Suprapubic skin (tissue), 4 donors: ENCODE measurements at places on chromosomes 1 and 21. TPM values are rescaled to one million over a fixed set of nuclear protein-coding genes. Genes with fewer than 3 reads are reported as not detected.

DNA sequence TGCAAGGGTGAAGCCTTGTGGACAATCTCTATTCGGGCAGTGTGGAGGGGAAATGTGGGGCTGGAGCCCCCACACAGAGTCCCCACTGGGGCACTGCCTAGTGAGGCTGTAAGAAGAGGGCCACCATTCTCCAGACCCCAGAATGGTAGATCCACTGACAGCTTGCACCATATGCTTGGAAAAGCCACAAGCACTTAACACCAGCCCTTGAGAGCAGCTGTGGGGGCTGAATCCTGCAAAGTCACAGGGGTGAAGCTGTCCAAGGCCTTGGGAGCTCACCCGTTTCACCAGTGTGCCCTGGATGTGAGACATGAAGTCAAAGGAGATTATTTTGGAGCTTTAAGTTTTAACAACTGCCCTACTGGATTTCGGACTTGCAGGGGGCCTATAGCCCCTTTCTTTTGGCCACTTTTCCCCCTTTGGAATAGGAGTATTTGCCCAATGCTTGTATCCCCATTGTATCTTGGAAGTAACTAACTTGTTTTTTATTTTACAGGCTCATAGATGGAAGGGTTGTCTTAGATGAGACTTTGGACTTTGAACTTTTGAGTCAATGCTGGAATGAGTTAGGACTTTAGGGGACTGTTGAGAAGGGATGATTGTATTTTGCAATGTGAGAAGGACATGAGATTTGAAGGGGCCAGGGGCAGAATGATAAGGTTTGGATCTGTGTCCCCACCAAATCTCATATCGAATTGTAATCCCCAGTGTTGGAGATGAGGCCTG lies 16.3 kb upstream of the COL6A1 start:
- H3K4me1 ChIP-seq: peaks cover 5% of the 10 kb centered on the region
- no peaks in the 10 kb centered on the region for H3K27me3 ChIP-seq
- no peak overlapping the region for H3K4me3 ChIP-seq
- no peaks in the 10 kb centered on the region for H3K36me3 ChIP-seq
- DNase-seq: peak; percentile 36

DNA sequence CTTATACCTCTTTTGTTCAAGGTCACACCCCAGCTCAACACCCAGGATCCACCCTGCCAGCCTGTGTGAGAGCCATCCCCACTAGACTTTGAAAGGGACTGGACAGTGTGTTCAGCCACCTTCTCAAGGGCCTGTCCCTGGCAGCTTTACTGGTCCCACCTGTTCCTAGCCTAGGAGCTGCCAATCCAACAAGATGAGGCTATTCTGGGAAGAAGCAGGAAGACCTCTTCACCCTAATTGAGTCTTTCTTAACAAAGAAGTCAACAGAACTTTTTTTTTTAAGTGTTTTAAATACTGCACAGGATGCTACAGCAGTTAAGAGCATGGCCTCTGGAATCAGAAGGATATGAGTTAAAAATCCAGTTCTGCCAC lies 95.8 kb upstream of the HOOK1 start:
- H3K27me3 ChIP-seq: no peaks in the 10 kb centered on the region
- no peaks in the 10 kb centered on the region for H3K36me3 ChIP-seq
- H3K27ac ChIP-seq: no peak overlapping the region

DNA sequence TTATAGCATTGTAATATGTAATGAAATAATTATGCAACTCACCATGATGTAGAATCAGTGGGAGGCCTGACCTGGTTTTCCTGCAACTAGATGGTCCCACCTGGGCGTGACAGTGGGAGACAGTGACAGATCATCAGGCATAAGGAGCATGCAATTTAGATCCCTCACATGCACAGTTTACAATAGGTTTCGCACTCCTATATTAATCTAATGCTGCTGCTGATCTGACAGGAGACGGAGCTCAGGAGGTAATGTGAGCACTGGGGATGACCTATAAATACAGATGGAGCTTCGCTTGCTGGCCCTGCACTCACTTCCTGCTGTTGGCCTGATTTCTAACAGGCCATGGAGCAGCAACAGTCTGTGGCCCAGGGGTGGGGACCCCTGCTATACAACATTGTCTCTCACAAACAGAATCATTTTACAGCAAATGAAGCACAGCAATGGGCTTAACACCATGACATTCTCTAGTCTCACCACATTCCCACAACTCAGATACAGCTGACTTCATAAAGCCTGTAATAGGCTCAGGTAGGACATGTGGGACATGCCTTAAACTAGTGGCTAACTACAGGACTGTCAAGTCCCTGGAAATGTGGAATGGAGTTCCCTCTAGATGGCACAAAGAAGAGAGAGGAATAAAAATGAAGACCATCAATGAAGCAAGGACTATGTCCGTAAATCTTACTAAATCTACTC lies 40.7 kb upstream of the SLC5A9 start:
- no peak overlapping the region for H3K4me3 ChIP-seq
- no peaks in the 10 kb centered on the region for H3K36me3 ChIP-seq
- H3K4me1 ChIP-seq: peaks cover 13% of the 10 kb centered on the region
- no peak for DNase-seq
- H3K27me3 ChIP-seq: no peaks in the 10 kb centered on the region
- peak overlapping the region; percentile 61 for H3K27ac ChIP-seq

DNA sequence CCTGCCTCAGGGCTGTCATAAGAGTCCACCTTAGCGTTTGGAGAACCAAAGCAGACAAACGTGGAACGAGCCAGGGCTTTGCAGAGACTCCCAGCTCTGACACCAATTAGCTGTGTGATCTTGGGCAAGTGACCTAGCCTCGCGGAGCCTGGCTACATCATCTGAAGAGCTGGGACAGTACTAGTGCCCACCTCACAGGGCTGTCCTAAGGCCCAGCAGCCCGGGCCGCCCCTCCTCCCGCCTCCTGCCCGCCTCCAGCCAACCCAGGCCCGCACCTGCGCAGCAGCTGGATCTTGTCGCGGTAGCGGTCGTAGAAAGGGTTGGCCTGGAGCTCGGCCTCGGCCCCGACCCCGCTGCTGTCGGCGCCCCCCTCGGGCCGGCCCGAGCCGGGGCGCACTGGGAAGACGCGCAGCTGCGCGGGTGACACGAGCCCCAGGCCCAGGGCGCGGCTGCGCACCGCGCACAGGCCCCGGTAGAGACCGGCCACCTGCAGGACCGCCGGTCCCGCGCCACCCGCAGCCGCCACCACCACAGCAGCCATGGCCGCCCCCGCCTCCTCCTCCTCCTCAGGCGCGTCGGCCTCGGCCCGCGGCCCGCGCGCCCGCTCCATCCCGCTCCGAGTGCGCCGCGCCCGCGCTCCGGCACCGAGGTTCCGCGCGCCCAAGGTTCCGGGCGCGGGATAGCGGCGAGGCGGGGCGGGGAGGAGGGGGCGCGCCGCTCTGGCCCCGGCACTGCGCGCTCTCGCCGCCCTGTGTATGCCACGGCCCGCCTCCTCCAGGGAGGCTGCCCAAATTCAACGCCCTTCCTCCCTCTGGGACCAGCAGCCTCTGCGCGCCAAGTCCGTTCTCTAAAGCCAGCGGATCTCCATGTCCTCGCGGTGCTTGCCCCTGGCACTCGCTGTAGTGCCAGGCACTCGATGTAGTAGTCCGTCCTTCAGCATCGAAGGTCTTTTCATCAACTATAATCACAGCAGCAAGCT lies at the start of gene ATPAF1:
TSS of gene ATPAF1 (minus strand) at position 583 of the 979 bp plus-strand sequence. CDS start at position 541, 42 bp downstream.
- peaks cover 19% of the 10 kb centered on the region for H3K36me3 ChIP-seq
- peak; percentile 82 for DNase-seq
- no peaks in the 10 kb centered on the region for H3K27me3 ChIP-seq
- H3K27ac ChIP-seq: peak within 1 kb of the TSS; percentile 83
- peak within 1 kb of the TSS; percentile 97 for H3K4me3 ChIP-seq
- peaks cover 27% of the 10 kb centered on the region for H3K4me1 ChIP-seq

- H3K4me1 ChIP-seq: no peaks in the 10 kb centered on the region
- H3K4me3 ChIP-seq: no peak overlapping the region
- H3K36me3 ChIP-seq: no peaks in the 10 kb centered on the region
- H3K27me3 ChIP-seq: peaks cover 83% of the 10 kb centered on the region
- no peak overlapping the region for H3K27ac ChIP-seq
- no peak for DNase-seq
Measured at GRCh38 chr1:22600071-22600816, 36.2 kb upstream of the C1QA start.

DNA sequence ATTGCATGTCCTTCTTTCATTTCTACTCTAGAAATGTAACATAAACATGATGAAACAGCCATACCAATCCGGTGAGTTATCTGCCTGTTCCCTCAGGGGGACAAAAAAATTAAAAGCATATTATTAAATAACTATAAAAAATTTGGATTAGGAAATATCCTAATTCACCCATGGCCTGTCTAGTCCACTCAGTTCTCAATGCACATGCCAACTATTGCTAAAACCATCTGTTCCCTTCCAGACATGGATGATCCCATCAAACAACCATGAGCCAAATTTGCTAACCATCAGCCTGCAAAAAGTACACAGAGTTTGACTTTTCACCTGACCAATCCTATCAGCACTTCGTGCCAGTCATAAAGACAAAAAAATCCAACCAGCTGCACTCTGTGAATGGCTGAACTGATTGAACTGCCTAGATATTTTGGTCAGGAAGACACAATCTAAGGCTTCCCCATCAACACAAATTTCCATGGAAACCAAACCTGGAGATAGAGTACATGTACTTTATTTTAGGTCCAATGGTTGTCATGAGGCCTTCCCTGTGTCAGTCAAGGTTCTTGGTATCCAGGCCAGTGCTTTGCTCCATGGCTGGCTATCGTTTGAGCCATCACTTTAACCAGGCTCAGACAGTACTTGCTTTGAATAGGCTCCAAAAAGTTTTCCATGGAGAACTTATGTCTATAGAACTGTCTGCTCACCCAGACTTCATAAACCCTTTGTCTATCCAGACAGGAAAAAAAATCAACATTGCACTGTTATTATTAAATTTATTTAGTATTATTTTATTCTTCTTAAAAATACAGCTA lies 570.8 kb downstream of the LTN1 start:
- no peak for DNase-seq
- peak overlapping the region; percentile 66 for H3K27ac ChIP-seq
- H3K4me1 ChIP-seq: peaks cover 5% of the 10 kb centered on the region
- no peaks in the 10 kb centered on the region for H3K27me3 ChIP-seq

GRCh38 chr1:199087144-199087543 lies 448.3 kb downstream of the PTPRC start:
- H3K36me3 ChIP-seq: no peaks in the 10 kb centered on the region
- no peaks in the 10 kb centered on the region for H3K27me3 ChIP-seq

- no peak overlapping the region for H3K4me3 ChIP-seq
- H3K27me3 ChIP-seq: no peaks in the 10 kb centered on the region
- H3K36me3 ChIP-seq: no peaks in the 10 kb centered on the region
- no peak overlapping the region for H3K27ac ChIP-seq
- H3K4me1 ChIP-seq: peaks cover 33% of the 10 kb centered on the region
- DNase-seq: no peak
Measured at GRCh38 chr21:17523007-17523451, 10.2 kb downstream of the CXADR start.

- peak overlapping the region; percentile 62 for H3K27ac ChIP-seq
- DNase-seq: no peak
- H3K4me1 ChIP-seq: peaks cover 28% of the 10 kb centered on the region
- H3K27me3 ChIP-seq: no peaks in the 10 kb centered on the region
Measured at GRCh38 chr21:34730756-34731445, 62.1 kb downstream of the CLIC6 start.

DNA sequence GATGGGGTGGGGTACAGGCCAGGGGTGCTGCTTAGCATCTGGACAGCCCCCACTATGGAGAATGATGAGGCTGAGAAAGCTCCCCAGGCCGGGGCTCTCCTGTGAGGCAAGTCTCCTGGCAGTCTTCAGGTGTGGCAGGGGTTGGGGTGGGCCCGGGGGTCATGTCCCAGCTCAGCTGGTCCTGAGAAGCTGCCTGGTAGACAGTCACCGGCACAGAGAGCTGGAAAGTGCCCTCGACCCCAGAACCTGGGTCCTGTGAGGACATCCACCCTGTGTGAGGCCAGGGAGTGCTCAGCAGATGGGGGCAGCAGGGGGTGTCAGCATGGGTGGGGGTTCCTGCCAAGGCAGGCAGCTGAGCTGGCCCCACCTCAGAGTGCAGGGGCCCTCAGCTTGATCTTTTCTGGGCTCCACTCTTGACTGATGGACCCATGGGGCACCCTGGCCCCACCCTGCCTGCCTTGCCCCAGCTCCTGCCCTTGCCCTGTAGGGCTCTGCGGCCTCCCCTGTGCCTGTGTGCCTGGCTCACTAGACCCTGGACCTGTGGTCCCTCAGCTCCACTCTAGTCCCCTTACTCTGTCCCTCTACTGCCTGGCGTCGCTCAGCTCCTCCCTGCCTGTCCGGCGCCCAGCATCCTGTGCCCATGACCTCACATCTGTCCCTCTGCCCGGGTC lies 5.8 kb downstream of the IBA57 start:
- H3K36me3 ChIP-seq: peaks cover 7% of the 10 kb centered on the region
- no peak for DNase-seq
- H3K4me1 ChIP-seq: peaks cover 22% of the 10 kb centered on the region
- H3K27me3 ChIP-seq: no peaks in the 10 kb centered on the region
- no peak overlapping the region for H3K4me3 ChIP-seq

DNA sequence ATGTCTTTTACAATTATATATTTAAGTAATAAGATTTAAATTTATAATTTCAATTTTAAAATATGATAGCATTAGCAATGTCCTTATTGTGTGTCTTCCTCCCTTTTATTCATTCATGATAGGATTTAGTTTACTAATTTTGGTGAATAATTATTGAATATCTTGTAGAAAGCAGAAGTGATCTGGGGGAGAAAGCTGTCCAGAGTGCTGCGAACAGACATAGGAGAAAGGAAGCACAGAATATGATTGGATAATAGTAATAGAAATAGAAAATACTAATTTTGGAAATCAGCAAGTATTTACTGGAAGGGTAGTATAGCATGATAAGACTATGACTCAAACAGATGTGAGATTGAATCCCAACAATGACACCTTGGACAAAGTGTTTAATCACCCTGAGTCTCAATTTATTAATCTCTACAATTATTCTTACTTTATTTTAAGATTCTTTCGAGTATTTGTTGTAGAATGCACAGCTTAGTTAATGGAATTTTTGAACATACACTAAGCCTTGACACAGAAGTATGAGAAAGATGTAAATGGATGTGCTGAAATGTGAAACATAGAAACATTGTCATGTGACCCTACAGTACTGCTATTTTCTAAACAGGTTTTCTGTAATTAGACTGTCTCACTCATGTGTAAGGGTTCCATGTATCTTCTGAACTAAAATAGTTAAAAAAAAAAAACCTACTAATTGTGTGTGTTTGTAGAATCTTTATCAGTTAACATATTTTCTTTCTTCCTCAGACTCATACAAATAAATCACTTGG lies 7.9 kb downstream of the SH3GLB1 start:
- no peak for DNase-seq
- no peak overlapping the region for H3K4me3 ChIP-seq
- H3K4me1 ChIP-seq: peaks cover 72% of the 10 kb centered on the region

GPR52 gene
- total RNA-seq: 5.6 TPM

FCN3 gene
- total RNA-seq: 7.1 TPM

COL24A1 gene
- 0.34 TPM for total RNA-seq

F3 gene
- total RNA-seq: 102 TPM

RHBDL2 gene
- total RNA-seq: 10.9 TPM

YBX1 gene
- total RNA-seq: 327 TPM

RHOU gene
- total RNA-seq: 8.9 TPM

RAB25 gene
- 150 TPM for total RNA-seq

ZBTB8A gene
- total RNA-seq: 3.4 TPM

GBP2 gene
- 62.2 TPM for total RNA-seq

LORICRIN gene
- total RNA-seq: 247 TPM

SHE gene
- total RNA-seq: 4.2 TPM

MPC2 gene
- total RNA-seq: 38.7 TPM

SPRR2B gene
- total RNA-seq: not detected
